ENCODE measurements at places on chromosomes 12 and 14.

DNA sequence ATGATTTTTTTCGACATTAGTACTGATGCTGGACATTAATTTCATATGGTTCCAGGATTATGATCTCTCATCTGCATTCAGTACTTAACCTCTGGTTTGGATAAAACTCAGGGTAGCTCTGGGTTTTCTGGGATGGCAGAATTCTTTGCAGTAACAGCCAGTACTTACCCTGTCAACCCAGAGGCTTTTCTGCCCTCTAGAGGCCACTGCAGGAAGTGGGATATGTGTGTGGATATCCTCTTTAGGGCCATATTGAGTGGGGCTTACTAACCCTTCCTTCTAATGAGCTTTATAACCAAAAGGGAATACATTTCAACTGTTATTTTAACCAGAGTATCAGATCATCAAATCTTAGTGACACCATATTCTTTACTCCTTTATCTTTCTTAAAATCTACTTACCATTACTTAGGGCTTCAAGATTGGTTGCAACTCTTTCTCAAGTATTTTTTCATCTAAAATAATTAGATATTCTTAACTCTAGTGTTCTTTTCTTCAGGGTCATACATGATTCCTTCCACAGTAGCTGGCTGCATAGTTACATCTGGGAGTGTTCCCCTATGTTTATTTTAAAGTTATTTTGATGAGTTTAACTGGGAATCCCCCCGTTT lies 488.0 kb upstream of the STXBP6 start:
- DNase-seq = no peak

- DNase-seq = no peak
Measured at GRCh38 chr14:61584331-61584741, 111.0 kb upstream of the HIF1A start.

- DNase-seq = no peak
Measured at GRCh38 chr14:100882991-100883788, 20.3 kb downstream of the RTL1 start.

DNA sequence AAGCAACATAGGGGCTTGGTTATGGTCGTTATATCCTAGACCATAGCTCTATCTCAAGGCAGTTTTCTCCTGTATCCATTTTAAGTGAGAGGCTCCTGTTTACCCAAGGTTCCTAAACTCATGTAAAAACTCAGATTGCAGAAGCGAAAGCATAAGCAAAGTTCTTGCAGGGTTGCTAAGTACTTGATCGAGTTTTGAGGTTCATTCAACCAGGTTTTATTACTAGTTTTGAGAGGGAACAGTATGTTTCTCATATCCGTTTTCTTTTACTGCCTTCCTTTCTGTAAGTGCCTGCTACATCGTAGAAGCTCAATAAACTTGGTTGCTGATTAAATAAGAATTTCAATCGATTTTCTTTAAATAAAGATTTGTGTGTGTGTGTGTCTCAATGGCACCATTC lies 5.1 kb downstream of the AKAP3 start:
- no peak for DNase-seq

DNA sequence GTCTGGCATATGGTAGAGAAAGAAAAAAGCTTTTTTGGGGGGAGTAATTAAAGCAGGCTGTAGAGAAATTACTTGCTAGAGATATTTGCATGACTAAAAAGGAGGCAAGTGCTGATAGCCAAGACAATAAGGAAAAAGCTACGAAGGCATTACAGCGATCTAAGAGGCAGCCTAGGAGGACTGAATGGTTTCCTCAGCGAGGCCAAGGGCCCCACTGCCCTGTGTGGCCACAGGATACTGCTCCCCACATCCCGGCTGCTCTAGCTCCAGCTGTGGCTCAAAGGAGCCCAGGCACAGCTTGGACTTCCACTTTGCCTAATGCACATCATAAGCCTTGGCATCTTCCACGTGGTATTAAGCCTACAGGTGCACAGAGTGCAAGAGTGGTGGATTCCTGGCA lies 53.6 kb downstream of the LRRIQ1 start:
- no peak for DNase-seq

Data from CD14-positive monocyte (primary cell).